Endothelial cell of umbilical vein (primary cell): ENCODE measurements at places on chromosomes 7 and 10. TPM values are rescaled to one million over a fixed set of nuclear protein-coding genes. Genes with fewer than 3 reads are reported as not detected.

RHEB gene
- polyA plus RNA-seq, result 55.1 and 59.4 TPM in 2 replicates

CELF2 gene
- 21.6 and 23.4 TPM in 2 replicates for polyA plus RNA-seq

DNA sequence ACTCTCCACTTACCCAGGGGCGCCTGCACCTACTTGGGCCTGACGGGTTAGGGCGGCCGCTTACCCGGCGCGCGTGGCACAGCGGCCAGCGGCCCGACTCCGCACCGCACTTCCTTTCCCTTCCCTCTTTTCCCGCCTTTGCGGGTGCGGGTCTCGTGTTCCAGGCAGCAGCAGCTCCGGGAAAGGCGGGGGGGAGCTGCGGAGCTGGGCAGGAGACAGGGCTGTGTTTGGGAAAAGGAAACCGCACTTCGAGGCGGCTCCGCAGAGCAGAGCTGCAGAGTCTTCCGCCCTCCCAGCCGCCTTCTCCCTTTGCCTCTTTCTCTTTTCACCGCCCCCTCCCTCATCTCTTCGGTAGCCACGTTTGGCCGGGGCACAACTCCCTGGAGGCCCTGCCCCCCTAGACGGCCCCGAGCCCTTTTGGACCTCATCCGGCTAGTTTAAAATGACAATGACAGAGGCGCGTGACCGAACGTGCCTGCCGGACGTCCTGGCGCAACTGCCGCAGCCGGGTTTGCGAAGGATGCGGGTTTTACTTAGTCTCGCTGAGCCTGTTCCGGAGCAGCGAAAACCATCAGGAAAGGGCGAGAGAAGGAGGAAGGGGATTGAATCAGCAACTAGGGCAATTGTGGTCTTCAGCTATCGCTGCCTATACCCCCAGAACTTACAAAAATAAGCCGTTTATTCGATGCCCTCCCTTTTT lies 7.9 kb upstream of the PAX2 start:
- DNase-seq, result no peak

DNA sequence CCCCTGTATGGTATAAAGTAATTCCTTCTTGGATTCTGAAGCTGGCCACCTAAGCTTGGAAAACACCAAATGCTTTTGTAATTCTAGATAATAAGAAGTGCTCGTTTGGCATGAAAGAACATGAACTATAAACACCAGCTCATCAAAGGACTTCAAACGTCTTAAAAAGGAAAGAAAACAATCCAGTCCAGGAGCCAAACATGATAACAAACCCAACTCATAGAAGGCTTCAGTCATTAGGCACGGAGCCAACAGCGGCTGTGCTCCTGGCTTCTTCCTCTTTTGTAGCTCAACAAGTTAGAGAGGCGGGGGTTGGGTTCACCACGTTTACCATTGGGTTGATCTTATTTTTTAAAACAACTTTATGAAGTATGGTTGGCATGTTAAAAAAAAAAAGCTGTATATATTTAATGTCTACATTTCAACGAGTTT lies 56.4 kb upstream of the ECHDC3 start:
- DNase-seq, result peak; percentile 95

TUBAL3 gene
- not detected in 2 replicates for polyA plus RNA-seq

GRCh38 chr10:372566-372965 lies 237.3 kb downstream of the ZMYND11 start:
- no peak for DNase-seq

DNA sequence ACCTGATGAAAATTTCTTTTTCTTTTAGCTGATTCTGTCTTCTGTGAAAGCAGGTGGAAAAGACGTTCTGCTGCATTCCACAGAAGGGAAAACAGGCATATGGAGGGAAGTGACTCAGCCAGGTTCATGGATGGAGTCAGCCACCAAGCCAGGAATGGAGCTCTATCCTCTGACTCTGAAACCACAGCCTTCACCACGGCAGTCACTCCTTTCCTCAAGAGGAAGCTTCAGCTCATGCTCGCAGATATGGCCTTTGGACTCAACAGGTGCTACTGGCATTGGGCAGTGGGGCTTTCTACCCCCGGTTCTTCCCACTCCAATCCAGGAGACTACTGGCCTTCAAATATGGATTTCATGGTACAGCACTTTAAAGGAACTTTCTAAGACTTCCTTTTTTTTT lies 11.5 kb upstream of the PLAU start:
- peak; percentile 92 for DNase-seq

DNA sequence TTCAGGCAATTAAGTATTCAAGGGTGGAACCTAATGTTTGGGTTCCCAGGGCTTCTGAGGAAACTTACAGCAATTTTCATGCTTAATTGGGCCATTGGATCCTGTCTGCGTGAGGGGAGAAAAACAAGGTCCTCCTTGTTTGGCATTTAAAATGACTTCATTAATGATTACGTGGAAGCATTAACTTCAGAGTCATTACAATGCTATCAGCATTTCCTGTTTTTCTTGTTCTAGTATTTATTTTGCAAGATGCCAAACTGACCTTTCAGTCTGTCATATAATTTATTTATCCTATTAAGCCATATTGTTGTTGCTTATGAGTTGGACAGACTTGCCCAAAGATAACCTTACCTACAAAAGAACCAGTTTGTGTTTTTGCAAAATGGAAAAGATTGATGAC lies 324.1 kb upstream of the LRRN3 start:
- DNase-seq, result peak; percentile 35

- no peak for DNase-seq
These were observed 2.6 kb upstream of the ZNF503 start for GRCh38 chr10:75403939-75404814.

- no peak for DNase-seq
These were observed 28.4 kb downstream of the ENTPD1 start for GRCh38 chr10:95784279-95784913.

DNA sequence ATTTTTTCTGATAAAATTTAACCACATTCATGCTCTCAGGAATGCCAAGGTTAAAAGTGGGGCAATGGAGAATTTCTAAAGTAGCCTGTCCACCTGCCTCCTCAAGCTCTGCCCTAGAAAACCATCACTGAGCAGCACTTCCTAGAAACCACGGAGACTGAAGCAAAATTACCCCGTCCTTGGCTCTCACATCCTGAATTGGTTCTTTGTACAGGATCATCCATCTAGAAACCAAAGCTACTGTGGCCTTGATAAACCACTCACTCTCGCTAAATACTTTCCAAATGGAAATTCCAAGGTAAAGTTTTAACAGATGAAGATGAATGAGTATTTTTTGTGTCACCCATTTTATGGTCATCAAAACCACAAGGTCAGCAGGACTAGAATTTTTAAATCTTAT lies 96.6 kb downstream of the AVL9 start:
- no peak for DNase-seq

DNA sequence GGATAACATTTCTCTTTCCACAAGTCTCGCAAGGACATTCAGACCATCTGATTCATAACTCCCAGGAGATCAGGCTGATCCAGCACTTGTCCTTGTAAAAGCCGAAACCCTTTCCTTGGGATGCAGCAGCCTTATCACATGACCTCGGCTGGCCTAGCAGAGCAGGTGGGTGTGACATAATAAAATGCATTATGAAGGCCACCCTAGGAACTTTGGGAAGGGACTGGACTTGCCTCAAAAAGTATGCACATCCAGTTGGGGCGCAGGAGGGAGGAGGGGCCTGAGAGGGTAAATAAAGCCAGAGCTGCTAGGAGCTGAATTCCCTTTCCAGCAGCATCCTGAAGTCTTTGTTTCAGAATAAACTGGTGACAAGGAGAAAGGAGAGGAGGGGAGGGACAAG lies 260.8 kb downstream of the SNX13 start:
- no peak for DNase-seq

GRCh38 chr10:42112331-42113157 lies 525.8 kb downstream of the ZNF33B start:
- no peak for DNase-seq

- DNase-seq, result no peak
These were observed 588 bp downstream of the CYREN start for GRCh38 chr7:135169964-135170273.
